ENCODE measurements at places on chromosomes 16 and 17.

DNA sequence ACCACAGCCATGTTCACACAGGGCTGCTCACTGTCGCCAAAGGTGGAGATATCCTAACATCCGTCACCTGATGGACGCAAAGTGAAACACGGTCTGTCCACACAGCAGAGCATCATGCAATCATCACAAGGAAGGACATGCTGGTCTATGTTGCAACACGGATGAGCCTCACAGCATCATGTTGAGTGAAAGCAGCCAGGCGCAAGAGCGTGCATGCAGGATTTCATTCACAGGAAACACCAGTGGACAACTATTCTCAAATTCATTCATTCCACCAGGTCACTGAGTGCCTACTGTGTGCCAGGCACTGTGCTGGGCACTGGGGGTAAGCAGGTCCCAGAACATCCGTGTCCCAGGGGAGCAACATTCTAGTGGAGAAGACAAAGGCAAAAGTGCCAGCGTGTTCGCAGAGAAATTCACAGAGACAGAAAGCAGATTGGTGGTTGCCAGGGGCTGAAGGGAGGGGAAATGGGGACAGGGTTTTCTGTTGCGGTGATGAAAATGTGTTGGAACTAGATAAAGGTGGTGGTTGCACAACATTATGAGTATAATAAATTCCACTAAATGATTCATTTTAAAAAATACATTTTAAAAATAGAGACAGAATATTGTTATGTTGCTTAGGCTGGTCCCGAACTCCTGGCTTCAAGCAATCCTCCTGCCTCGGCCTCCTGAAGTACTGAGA lies 22.7 kb upstream of the KCNJ12 start:
- no peak for DNase-seq

DNA sequence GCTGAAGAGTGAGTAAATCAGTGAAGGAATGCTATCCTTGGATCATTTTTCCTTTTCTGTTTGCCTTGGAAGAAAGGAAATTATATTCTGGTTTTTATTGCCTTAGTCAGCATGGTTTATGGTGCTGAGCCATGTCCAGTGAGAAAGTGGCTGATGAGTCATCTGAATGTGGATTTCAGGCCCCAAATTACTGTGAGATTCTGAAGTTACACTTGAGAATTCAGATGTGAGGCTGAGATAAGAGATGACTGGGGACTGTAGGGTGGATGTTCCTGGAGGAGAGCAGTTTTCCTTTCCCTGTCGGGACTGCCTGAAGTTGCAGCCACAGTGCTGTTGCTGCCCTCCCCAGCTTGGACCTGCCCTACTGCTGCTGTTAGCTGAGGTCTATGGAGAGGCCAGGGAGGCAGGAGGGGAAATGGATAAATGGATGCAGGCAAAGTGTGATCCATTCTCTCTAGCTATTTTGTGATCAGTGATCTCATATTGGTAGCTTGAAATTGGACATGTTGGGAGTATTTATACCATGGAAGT lies 4.2 kb upstream of the MAP3K14 start:
- DNase-seq: no peak

DNA sequence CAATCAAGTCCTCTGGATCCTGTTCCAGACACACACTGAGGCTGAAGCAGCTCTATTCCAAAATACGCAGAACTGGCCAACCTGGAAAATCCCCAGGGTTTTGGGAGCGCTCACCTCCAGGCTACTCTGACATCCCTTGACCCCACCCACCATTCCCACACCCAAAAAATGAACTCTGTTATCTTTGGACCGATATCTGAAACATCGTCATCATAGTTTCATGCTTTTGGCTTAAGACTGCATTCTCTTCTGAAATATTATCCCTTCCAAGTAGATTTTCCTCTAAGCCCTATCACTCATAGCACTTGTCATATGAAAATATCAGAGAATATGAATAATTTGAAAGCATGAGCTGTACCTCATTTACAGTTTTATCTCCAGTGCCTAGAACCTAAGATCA lies 34.7 kb downstream of the VAT1L start:
- DNase-seq: no peak

GRCh38 chr17:74474043-74474792 lies 7.8 kb downstream of the CD300A start:
- no peak for DNase-seq

GRCh38 chr17:69574257-69575197 lies 160.0 kb downstream of the MAP2K6 start:
- DNase-seq: no peak
